Activated CD8-positive, alpha-beta memory T cell treated with anti-CD3 and anti-CD28 coated beads for 1 hour (primary cell): ENCODE measurements at places on chromosomes 11 and 22.
A peak's percentile ranks its signal among the peaks of the same experiment; 100 is the strongest.

GRCh38 chr11:15795378-15795777 is 561.0 kb downstream of the SOX6 start:
- no peak for DNase-seq

- no peak for DNase-seq
Measured at GRCh38 chr22:37011472-37011871, 7.8 kb downstream of the TST start.

- no peak for DNase-seq
Measured at GRCh38 chr22:35978201-35978600, 50.4 kb downstream of the RBFOX2 start.

- no peak for DNase-seq
Measured at GRCh38 chr11:67522338-67522737, 908 bp downstream of the CABP2 start.

- no peak for DNase-seq
Measured at GRCh38 chr11:75429902-75430713, 2.9 kb downstream of the KLHL35 start.

- DNase-seq = no peak
Measured at GRCh38 chr22:28812516-28812915, 12.1 kb upstream of the XBP1 start.

DNA sequence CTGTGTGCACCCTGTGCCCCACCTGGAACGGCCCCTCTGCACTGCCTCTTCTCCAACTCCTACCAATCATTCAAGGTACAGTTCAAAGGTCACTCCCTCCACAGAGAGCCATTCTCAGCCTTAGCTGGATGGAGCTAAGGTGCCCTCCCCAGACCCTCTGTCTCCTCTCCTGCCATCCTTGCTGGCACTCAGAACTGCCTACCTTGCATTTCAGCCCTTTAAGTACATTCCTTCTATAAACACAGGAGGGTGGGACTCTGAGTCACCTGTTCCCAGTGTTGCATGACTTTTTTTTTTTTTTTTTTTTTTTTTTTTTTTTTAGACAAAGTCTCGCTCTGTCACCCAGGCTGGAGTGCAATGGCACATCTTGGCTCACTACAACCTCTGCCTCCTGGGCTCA is 8.6 kb downstream of the TTLL1 start:
- no peak for DNase-seq

GRCh38 chr11:62592146-62592815 is 958 bp upstream of the TUT1 start:
- DNase-seq = no peak

GRCh38 chr11:121800731-121801393 is 315.2 kb downstream of the BLID start:
- DNase-seq = no peak

GRCh38 chr11:87422566-87422965 is 384.8 kb downstream of the TMEM135 start:
- no peak for DNase-seq

DNA sequence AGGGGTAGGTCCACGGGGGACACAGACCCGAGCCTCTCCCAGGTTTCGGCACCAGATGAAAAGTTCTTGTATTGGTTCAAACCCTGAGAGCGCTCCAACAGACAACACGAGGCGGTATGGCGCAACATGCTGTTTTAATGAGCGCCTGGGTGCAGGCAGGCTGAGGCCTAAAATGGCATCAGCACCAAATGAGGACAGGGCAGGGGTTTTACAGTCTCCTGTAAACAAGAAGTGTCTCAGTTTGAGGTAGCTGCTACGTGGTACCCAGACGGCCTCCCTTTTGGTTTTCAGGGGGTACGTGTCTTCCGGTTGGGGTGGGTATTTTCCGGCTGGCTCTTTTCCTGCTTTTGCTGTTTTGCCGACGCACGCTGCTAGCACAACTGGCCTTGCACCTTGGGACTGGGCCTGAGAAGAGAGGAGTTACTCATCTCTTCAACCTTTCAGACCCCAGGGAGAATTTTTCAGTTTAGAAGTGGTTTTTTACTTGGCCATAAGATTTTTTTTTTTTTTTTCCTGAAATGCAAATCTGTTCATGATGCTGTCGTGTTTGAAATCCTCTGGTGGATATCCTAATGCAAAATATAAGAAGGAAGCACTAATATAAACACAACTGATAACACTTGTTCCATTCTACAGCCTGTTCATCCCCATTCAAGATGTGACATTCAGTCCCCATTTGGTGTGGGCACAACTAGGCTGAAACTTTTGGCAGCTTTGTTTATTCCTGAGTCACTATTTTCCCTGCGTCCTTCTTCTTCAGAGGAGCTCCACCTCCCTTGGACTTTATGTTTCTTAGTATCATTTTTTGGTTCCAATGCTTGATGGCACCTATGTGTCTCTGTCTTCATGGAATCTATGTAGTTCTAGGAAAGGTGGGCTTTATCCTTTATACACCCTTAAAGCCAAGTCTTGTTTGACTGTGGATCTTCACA is 6.5 kb downstream of the PPFIBP2 start:
- DNase-seq = no peak

DNA sequence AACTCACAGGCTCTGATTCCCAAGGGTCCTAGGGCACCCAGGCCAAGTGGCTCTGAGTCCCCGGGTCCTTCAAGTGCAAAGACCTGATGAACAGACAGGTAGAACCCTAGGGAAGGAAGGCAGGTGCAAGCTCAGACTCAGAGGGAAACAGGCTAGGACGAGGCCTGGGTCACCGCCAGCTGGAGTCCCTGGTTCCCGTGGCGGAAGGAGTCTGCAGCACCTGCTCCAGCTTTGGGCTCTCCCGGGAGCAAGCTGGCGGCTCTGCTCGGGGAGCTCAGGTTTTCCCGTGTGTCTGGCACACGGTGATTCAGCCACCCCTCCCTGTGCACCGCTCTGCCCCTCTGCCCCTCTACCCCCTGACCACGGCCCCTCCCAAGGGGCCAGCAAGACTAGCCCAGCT is 59.8 kb downstream of the WNT7B start:
- no peak for DNase-seq

DNA sequence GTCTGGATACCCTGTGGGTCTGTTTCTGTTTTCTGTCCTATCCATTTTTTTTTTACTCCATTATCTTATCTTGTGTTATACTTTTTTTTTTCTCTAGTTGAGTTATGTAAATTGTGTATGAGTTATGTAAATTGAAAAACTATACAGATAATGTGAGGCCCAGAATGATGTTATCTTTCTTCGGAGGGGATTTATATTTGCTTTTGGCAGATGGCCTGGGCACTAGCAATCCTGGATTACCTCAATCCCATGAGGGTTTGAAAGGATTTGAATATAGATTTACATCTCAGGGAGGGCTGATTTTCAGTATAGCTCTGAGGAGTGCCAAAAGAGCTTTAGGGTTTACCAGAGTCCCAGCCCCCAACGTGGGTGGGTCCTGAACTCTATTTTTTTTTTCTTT is 71.0 kb downstream of the CSTPP1 start:
- DNase-seq = no peak

GRCh38 chr22:28283068-28283654 is 364.1 kb upstream of the PITPNB start:
- DNase-seq = no peak

DNA sequence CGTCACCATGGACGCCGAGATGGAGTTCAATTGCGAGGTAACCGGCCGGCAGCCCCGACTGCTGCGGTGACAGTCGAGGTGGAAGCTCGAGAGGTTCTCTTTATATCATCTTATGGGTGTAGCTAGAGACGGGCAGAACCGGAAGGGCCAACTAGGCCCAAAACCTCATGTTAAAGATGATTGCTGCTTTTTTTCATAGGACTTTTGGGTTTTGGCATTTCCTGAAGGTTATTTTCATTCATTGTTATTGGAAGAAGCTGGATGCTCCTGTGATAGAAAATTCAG is 585 bp downstream of the NF2 start:
- DNase-seq = no peak

- DNase-seq = no peak
Measured at GRCh38 chr11:68832476-68833181, 9.1 kb downstream of the CPT1A start.

DNA sequence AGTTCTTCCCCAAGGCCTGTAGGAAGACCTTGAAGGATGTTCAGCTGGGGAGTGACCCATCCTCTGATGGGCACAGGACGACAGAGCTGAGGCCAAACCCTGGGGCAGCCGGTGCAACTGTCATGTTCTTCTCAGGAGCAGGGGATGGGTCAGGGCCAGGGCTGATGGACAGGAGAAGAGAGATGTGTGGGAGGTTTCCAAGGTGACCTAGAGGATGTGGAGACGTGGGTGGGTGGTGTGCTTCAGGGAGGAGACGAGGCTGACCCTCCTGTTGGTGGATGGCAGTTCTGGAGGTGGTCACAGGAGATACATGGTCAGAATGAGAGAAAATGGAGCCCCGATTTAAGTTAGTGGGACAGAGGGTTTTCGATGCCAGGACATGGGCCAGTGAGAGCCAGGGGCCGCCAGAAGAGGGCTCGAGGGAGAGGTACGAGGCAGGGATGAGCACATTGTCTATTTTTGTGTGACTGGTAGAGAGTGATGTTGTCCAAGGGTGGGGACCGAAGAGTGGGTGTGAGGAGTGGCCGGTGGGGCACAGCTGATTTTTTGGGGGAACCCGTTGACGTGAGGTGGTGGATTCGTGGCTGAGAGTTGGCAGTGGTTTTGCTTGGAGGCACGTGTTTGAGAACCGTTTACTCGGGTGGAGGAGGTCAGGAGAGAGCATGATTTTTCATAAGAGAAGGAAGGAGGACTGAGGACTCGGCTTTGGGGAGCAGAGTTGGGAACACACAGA is 14.6 kb downstream of the TBC1D22A start:
- no peak for DNase-seq

GRCh38 chr11:124518989-124519451 is 24.4 kb downstream of the OR8B12 start:
- DNase-seq = no peak

DNA sequence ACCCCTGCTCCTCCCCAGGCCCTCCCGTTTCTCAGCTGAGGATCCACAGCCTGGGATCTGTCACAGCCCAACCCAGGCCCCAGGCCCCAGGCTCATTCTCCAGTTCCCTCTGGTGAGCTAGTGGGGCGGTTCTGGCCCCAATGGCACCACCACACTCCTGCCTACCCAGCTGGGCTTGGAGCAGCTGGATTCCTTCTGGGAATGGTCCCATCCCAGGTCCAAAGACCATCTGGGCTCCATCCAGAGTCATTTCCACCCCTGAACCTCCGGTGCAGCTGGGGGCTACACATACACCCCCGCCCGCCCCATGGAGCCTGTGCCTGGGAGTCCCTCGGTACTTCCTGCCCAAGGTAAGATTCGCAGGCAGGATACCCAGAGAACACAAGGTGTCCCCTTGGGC is 35.5 kb upstream of the PDGFB start:
- no peak for DNase-seq

- no peak for DNase-seq
Measured at GRCh38 chr11:95072948-95073347, 6.2 kb downstream of the SRSF8 start.

- peak; percentile 95 for DNase-seq
Measured at GRCh38 chr11:67630228-67630942, 648 bp upstream of the NUDT8 start.

DNA sequence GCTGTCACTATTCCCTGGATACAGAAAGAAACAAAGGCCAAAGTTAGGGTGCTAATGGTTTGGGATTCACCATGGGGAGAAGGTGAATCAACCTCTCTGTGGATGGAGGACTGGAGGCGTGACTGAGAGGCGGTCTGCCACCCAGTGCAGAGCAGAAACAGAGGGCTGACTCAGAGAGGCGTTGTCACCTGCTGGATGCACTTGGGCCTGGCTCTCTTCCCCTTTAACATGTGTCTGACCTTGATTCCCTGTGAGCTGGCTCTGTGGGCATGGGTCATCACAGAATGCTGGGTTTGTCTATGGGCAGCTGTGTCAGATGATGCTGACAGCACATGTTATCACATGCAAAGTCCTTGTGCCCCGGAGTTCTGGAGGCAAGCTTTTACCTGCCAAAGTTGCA is 75.9 kb downstream of the LDLRAD3 start:
- DNase-seq = no peak

DNA sequence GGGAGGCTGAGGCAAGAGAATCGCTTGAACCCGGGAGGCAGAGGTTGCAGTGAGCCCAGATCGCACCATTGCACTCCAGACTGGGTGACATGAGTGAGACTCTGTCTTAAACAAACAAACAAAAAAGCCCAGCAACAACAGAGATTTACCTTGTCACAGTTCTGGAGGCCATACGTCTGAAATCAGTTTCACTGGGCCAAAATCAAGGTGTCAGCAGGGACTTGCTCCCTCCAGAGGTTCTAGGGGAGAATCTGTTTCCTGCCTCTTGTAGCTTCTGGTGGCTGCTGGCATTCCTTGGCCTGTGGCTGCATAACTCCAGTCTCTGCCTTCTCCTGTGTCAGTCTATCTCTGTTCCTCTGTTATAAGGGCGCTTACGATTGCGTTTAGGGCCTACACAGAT is 1.5 kb downstream of the DDX10 start:
- DNase-seq = no peak

DNA sequence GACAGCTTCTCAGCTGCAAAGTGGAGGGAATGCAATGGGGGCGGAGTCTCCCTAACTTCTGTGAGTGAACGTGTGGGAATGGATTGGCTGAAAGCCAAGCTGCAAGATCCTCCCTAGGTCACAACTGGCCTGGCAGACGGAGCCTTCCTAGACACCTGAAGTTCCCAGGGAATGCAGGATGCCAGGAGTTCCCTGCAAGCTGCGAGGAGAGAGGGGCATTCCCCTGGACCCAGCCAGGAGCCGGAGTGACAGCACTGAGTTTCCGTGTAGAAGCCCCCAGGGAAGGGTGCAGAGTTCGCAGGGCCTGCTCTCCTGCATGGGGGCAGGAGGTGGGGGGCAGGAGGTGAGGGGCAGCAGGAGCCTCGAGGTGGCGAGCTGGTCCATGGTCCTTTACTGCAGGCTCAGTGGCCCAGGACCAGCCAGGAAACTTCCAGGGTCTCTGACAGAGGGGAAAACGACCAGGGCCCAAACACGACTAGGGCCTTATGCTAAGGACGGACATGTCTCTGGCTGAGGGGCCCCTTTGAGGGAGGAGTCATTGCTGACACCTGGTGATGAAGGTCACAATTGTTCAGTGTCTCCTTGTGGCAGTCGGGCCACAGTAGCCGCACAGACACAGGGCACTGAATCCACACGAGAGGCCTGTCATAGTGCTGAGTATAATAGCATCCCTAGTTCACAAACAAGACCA is 141.4 kb downstream of the FBXO7 start:
- DNase-seq = no peak

GRCh38 chr22:48238966-48239365 is 1476.5 kb downstream of the TBC1D22A start:
- DNase-seq = no peak

- no peak for DNase-seq
Measured at GRCh38 chr11:61280883-61281580, 14.1 kb downstream of the VWCE start.

- DNase-seq = no peak
Measured at GRCh38 chr11:17508306-17508705, 31.7 kb upstream of the ABCC8 start.

GRCh38 chr11:120703358-120704152 is 192.0 kb downstream of the GRIK4 start:
- DNase-seq = no peak

GRCh38 chr11:88292171-88292843 is 45.2 kb downstream of the CTSC start:
- DNase-seq = no peak

DNA sequence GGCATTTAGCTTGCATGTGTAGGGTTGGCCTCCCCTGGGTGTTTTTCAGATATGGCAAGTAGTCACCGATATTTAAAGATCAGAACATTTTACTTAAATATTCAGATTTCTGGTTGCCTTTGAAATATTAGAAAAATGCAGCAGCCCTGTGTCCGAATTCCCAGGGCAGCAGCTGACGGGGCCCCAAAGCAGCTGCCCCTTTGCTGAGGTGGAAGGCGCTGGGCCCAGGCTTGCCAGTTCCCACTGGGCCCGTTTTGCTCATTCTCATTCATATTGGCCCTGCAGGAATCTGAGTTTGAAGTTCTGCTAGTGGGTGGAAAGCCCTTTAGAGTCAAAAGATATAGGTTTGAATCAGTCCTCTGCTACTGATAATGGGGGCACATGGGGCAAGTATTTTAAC is 692.1 kb downstream of the OPCML start:
- DNase-seq = no peak
